NCI-H1105 treated with DMSO at 0.1 percent for 48 hours (cell line): ENCODE measurements at places on chromosomes 3 and 15.

DNA sequence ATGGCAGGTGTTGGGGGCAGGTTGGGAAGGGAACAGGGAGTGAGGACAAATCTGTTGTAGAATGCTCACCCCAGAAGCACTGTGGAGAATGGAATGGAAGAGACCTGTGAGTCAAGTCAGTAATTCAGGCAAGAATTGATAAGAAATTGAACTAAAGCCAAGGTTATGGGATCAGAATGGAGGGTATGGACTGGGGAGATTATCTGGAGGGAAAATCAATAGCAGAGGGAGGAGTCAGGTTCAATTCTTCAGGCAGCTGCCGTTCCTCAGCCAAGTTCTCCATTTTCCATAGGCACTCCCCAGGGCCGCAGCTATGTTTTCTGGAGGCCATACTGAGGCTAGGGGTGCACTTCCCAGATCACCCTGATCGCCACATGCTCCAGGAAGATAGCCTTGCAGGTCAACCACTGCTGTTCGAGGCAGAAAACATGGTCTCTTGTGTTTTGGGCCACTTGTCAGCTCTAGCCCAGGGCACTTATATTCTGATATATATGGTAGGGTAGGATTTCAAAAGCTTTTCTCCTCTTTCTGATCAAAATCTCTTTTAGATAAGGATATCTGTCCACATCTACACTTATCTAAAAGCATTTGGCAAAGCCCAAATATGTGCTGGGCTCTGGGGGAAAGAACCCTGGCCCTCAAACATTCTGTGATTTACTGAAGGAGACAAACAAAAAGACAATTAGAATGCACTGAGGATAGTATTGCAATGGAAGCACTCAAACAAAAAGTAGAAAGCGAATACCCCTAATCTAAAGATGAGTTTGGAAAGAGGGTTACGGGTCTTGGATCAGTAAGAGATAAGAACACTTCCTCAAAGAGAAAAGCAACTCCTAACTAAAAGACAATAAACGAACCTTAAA lies 92.3 kb downstream of the TMEM212 start:
- no peak for DNase-seq

DNA sequence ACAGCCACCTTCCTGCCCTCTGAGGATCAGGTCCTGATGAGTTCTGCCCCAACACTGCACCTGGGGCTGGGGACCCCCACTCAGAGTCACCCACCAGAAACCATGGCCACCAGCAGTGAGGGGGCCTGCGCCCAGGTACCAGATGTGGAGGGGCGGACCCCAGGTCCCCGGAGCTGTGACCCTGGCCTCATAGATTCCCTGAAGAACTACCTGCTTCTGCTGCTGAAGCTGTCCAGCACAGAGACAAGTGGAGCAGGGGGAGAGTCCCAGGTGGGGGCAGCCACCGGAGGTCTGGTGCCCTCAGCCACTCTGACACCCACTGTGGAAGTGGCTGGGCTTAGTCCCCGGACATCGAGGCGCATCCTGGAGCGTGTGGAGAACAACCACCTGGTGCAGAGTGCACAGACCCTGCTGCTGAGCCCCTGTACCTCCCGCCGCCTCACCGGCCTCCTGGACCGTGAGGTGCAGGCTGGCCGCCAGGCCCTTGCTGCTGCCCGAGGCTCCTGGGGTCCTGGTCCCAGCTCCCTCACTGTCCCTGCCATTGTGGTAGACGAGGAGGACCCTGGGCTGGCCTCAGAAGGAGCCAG lies 27.0 kb upstream of the SLC28A1 start:
- no peak for DNase-seq

- peak; percentile 29 for DNase-seq
Observed at GRCh38 chr3:170689893-170690660, 104.2 kb upstream of the SLC7A14 start.

DNA sequence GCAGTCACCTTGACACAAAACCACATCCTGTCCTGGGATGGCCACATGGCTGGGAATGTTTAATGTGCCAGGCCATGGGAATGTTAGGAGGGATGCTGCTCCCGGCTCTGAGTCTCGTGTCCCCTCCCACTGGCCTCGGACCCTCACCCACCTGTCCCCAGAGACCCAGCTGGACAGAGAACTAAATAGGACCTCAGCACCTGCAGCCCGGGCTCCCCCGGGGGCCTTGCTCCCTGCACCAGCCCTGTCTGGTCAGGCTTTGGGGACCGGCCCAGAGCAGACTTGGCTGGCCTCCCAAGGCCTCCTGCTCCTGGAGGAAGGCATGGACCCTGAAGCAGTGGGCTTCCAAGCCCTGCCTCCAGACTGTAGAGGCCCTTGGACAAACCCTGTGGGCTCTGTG lies 100.0 kb upstream of the IQSEC1 start:
- DNase-seq = no peak

DNA sequence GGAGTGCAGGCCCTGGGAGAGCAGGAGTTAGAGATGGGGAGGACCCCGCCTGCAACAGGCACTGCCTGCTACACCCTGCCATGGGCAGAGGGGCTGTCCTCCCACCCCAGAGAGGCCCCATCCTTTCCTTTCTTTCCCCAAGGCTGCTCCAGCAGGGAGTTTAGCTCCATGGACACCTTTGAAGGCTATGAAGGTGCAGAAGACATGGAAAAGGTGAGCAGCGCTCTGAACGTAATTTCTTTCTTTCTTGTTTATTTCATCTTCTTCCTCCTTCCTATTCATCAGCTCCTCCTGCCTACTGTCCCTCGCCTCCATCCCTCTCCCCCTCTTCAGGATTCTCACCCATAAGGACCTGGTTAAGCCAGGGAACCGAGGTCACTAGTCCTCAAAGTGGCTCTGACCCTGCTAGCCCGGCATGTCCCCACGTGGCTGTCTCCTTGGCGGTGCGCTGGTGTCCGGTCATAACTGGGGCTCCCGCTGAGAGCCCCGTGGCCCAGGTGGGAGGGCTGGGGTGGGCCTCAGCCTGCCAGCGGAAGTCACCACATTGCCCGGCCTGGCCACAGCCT lies 16.0 kb upstream of the ADIPOQ start:
- DNase-seq = no peak

GRCh38 chr15:64014995-64015394 lies 31.3 kb downstream of the DAPK2 start:
- DNase-seq = no peak
